ENCODE measurements at places on chromosomes 2 and 18.

GRCh38 chr2:71706836-71707235 lies 253.5 kb downstream of the DYSF start:
- DNase-seq, result no peak

- DNase-seq, result no peak
Observed at GRCh38 chr2:53641290-53641689, 126.3 kb upstream of the CHAC2 start.

DNA sequence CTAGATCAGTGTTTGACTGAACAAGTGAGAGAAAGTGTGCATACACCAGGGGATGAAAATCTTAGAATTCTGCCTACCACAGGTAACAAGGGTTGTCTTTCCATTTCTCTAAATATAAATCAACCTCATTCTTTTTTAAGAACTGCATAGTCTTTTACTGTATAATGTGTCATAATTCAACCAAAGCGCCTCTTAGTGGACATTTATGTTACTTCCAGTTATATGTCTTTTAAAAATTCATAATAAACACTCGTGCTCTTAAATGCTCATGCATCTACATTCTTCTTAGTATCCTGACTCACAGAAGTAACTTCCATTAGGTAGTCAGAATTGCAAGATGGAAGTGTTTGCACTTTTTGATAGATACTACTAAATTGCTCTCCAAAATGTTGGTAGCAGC lies 76.2 kb downstream of the CHRNA1 start:
- no peak for DNase-seq

DNA sequence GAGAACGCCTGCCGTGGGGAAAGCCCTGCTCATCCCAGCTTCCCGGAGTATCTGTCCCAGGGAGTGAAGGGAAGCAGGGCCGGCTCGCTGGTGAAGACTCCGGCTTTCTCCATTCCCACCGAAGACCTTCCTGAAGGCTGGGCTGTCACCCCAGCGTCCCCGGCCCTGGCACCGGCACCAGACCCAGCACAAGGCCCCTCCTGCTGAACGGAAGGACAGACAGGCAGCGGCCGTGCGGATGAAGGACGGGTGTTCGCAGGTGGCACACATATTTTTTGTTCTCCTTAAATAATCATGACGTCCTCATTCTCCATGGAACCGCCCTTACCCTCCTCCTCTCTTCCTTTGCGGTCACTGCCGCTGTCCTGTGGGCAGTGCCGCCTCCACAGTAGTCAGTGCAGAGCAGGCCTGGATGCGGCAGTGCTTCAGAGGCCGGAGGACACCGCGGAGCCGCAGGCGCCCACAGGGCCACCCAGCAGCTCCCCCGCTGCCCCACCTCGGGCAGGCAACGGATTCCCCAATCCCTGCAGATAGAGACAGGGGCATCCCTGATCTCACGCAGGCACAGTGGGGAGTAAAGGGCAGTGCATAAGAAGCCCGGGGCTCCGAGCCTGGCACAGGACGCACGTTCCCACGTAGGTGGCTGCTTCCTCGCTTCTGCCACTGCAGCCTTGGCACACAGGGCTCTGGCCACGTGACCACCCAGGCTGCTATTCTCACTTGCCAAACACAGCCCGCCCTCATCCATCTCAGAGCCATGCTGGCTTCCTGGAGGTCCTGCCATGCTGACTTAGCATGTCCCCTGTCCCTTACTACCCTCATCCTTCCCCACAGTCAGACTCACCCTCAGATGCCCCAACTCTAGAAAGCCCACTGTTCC lies 229.7 kb downstream of the EIPR1 start:
- no peak for DNase-seq

- DNase-seq, result no peak
Observed at GRCh38 chr2:28915939-28916338, 21.5 kb downstream of the WDR43 start.

DNA sequence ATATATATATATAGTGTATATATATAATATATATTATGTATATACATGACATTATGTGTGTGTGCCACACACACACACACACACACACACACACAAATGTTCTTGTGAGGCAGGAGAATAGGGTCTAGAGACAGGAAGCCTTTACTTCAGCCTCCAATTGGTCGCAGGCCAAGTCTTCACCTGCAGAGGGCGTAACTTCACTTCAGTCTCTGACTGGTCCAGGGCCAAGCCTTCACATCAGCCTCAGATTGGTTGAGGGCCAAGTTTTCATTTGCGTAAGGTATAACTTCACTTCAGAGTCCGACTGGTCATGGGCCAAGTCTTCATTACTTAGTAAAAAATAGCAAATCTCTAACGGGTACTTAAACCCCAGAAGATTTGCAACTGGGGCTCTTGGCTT lies 13.2 kb upstream of the SS18 start:
- no peak for DNase-seq

GRCh38 chr2:65775839-65776238 lies 343.4 kb upstream of the SPRED2 start:
- DNase-seq, result no peak

GRCh38 chr2:26970928-26971627 lies 641 bp downstream of the MAPRE3 start:
- DNase-seq, result no peak

DNA sequence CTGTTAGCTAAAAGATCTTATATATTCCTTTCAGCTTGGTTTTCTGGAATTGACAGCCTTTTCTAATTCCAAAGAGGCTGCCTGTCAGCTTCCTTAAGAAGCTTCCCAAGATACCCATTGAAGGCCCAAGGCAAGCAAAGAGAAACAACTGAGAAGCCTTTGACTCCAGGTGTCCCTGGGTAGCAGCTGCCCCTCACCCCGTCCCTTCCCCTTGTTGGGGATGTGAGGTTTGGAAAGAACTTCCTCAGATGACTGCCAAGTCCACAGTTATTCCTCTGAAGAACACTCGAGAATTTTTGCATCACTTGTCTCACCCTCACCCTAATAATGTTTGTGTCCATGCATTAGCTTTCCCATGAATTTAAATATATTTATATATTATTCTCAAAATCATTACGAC lies 13.3 kb downstream of the MAPRE3 start:
- DNase-seq, result no peak

DNA sequence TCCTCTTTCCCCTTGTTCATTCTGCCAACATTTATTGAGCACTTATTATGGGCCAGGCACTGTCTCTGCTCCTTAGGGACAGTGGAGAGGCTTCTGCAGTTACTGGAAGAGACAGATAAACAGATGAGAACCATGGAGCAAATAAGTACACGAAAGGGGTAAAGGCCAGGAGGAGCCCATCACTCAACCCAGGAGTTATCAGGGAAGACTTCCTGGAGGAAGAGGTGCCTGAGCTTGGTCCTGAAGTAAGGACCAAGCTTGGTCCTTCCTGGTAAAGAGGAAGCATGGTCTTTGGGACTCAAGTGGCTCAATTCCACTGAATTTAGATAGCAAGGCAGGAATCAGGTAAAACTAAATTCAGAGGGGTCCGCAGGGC lies 1.7 kb downstream of the ACTG2 start:
- DNase-seq, result no peak

DNA sequence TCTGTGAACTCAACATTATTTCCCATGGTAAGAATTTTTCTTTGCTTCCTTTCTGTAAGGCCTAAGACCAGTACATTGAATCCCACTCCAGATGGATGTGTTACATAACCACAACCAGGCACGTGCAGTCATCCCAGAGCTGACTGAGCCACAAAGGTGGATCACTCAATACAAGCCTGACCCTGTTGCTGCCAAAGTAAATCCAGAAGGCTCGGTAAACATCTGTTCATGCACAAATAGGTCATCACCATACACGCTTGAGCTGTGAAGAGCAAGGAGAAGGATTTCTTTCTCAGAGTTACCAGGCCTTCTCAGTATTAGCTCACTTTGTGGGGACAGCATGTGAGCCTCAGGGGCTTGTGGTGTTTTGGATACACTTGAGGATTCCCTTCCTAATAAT lies 791.4 kb upstream of the FANCL start:
- DNase-seq, result no peak

- no peak for DNase-seq
Observed at GRCh38 chr2:181058378-181059269, 78.2 kb downstream of the UBE2E3 start.

- no peak for DNase-seq
Observed at GRCh38 chr18:53567929-53568574, 656.4 kb downstream of the MBD2 start.

DNA sequence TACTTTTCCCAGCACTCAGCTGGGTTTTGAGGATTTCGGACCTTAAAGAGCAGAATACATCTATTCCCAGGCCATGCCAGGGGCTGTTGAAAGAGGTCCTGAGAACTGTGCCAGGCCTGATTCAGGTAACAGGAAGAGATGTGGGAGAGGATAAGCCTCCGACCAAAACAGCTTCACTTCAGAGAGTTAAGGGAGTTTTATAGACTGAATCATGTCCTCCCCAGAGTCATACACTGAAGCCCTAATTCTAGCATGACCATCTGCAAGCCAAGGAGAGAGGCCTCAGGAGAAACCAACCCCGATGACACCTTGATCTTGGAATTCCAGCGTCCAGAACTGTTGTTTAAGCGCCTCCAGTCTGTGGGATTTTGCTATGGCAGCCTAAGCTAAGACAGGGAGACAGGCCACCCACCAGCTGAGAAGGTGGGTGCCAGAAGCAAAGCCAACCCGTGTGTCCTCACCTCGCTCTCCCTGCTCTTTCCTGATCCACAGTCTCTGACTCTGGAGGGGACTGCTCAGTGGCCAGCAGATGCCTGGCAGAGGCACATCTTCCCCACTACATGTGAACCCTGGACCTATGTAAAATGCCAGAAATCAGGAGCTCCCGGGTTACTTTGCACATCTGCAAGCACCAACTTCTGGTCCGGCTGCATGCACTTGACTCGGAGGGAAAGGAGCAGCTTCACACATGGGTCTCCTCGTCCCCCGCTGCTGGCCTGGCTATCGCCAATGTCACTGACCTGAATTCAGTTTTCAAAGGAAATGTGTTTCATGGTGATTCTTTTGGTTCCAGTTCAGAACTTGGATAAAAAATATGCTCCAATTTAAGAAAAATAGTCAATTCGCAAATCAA lies 116.8 kb upstream of the EPC2 start:
- no peak for DNase-seq

DNA sequence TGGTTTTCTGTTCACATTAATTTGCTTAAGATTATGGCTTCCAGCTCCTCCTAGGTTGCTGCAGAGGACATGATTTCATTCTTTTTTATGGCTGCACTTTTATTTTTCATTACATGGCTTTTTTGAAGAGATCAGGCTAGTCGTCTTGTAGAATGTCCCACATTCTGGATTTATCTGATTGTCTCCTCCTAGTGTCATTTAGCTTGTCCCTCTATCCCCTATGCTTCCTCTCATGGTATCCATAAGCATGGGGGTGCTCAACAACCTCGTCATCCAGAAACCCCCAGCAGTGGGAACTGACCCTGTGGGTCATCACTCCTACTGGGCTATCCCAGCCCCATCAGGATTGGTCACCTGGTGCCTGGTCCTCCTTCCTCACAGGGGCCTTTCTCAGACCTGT lies 49.6 kb downstream of the SERTAD2 start:
- no peak for DNase-seq

GRCh38 chr2:218289639-218290315 lies 2.5 kb downstream of the TMBIM1 start:
- no peak for DNase-seq

DNA sequence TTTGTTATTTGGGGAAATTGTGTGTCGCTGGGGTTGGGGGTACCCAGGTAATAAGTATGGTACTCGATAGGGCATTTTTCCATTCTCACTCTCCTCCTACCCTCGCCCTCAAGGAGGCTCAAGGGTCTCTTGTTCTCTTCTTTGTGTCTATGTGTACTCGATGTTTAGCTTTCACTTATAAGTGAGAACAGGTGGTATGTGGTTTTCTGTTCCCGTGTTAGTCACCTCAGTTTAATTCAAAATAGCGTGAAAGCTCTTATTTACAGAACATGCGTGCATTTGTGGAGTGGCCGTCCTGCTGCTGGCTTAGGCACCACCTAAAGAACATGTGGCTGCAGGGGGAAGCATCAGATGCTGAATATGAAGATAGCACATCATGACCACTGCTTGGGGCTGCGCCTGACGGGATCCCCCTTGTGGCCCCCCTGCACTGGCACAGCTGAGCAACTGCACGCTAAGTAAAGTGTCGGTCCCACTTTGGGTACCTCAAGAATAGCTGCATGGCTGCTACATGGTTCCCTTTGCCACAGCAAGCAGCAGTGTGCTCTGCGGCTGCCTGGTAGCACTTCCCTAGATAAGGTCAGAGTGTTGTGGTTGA lies 569.0 kb downstream of the DCDC2C start:
- DNase-seq, result no peak

DNA sequence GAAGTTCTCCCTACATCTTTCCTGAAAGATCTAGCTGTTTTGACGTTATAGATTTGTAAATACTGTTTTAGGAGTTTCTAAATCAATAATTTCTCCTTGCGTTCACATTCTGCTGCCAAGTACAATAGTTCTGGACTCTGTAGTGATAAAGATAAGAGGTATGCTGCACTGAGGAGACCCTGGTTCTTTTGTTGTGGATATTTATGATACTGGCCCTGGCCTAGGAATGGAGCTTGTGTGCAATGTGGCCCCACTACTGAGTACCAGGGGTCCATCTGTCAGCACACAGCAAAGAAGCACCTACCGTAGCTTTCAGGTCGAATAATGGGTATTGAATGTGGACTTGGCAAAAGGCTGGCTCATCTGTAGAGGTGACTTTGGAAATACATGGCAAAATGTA lies 85.0 kb downstream of the MAP3K20 start:
- DNase-seq, result no peak

- DNase-seq, result no peak
Observed at GRCh38 chr2:120749506-120750431, 14.1 kb downstream of the GLI2 start.

- no peak for DNase-seq
Observed at GRCh38 chr2:70513738-70514137, 39.9 kb downstream of the TGFA start.

DNA sequence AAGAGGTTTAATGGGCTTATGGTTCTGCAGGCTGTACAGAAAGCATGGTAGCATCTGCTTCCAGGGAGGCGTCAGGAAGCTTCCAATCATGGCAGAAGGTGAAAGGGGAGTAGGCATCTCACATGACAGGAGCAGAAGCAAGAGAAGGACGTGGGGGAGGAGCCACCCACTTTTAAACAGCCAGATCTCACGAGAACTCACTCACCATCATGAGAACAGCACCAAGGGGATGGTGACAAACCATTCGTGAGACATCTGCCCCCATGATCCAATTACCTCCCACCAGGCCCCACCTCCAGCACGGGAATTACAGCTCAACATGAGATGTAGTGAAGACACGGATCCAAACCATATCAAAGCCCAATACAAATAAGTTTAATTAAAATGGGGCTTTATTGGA lies 113.8 kb downstream of the ATL2 start:
- DNase-seq, result no peak

- DNase-seq, result no peak
Observed at GRCh38 chr2:141820893-141821292, 309.9 kb downstream of the LRP1B start.
